ENCODE measurements at places on chromosomes 16 and 17. TPM values are rescaled to one million over a fixed set of nuclear protein-coding genes. Genes with fewer than 3 reads are reported as not detected.

DNA sequence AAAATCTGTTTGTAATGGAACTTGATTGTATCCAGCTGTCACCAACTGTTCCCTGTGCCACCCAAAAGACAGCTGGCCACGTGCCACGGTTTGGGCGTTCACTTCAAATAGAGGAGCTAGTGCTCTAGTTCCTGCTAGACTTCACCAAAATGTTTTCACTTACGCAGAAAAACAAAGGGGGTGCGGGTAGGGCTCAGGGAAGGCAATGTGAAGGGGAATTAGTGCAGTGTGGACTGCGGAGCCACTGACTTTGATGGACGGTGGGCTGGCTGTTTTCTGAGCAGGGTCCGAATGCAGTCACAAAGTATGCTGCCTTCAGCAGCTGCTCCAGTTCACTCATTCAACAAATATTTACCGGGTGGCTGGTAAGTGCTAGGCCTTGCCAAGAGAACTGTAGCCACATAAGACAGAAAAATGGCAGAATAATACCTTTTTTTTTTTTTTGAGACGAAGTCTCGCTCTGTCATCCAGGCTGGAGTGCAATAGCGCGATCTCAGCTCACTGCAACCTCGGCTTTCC is 7.6 kb upstream of the CYTH1 start:
- peak; percentile 87 for DNase-seq

GRCh38 chr17:40015005-40015997 is at the start of gene CSF3:
Gene CSF3, plus strand, starts transcription at chr17:40015440. Its CDS starts 35 bp downstream, at chr17:40015475.
- no peak for DNase-seq

DNA sequence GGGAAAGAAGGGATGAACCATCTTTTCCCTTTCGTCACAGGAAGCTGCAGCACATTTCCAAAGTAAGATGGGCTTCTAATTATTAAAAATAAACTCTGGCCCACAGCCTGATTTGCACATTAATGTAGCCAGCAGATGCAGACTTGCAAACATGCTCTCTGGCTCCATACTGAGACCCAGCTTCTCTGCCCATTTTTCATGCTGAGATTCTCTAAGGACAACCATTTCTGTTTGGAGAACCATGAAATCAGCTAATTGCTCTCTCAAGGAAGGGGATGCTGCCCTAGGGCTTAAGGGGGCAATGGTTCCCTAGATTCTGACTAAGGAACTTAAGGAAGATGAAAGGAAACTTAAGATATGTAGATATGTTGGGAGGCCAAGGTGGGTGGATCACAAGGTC is 63.0 kb upstream of the CES5A start:
- no peak for DNase-seq

DNA sequence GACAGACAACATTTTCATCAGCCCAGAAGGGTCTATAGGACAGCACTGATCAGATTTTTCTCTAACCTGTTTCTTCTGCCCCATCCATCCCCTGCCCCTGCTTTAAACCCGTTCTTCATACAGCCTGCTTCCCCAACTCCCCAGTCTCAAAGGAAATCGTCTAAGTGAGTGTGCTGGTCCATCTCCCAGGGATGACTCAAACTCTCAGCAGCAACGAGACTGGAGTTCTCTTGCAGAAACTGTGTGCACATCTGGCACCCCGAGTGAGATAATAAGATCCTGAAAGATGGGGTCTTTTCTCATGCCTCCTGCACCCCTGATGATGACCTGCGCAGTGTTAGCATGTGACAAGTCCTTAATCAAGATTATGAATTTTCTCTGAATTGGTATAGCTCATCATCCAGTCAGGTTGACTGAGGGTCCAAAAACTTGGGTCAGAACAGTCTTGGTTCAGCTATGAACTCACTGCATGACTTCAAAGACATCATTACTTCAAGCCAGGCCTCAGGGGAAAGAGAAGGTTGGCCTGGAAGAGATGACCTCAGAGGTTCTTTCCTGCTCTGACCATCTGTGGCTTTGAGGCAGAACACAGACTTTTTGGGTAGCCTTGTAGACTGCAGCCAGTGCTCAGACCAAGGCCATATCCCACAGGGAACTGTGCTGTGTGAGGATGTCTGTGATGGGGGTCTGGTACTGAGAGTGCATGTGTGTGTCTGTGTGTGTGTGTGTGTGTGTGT is 117.9 kb downstream of the SPACA3 start:
- no peak for DNase-seq

GRCh38 chr17:39782980-39783379 is 45.2 kb downstream of the GRB7 start:
- DNase-seq: no peak

DNA sequence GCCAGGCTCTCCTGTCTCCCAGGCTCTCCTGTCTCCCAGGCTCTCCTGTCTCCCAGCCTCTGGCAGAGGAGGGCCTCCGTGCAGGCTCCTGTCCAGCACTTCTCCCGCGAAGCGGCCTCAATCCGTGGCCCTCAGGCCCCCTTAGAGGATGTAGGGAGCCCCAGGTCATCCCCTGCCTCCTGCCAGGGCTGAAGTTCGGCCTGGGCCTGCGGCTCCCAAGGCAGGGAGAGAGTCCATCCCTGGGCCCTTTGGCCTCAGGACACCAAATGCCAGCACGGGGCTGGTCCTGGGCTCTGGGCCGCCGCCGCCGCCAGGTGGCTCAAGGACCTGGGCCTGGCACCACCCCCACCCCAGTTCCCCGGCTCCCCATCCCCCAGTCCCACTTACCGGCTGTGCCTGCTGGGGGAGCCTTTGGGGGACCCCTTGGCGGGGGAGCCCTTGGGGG is 370 bp downstream of the EVPL start:
- no peak for DNase-seq

DNA sequence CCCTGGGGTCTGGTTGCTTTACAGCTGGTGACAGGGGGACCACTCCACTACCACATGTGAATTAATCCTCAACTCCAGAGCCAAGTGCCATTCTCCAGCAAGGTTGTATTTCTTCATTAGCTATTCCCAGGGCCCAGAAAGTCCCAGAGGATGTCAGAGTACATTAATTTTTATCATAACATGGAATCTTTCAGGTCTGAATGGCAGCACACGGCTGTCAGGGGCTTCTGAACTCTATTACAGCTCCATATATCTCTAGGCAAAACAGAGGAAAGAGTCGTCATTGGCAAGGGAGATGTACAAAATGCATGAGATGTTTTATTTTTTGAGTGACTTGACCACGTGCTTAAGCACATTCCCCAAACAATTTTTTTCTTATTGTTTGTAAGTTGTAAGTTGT is 303.4 kb downstream of the WWOX start:
- no peak for DNase-seq

GRCh38 chr16:57878586-57878985 is 76.3 kb upstream of the KIFC3 start:
- peak; percentile 24 for DNase-seq

- no peak for DNase-seq
These were observed 36.9 kb downstream of the SOST start for GRCh38 chr17:43721537-43722268.

DNA sequence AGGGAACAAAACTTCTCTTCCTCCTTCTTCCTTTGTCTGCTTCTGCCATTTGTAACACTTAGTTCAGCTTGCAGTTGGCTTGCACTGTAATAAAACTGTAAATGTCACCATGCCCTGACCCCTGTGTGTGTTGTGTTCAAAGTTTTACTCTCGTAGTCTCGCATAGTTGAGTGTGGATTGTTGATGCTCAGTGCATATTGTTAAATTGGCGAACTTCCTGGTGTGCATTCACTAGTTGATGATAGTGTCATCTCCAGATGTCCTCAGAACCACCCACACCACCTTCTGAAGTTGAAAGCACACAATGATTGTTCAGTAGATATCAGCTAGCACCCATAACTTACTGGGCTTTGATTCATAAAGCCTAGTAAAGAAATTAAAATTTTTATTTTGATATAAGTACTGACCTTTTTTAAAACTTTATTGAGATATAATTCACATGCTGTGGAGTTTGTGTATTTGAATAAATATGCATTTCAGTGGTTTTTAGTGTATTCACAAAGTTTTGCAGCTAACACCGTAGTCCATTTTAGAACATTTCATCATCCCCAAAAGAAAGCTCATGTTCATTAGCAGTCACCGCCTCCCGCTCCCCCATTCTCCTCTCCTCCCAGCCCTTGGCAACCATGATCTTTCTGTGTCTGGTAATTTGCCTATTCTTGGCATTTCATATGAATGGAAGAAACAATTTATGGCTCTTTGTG is 25.0 kb downstream of the USP10 start:
- no peak for DNase-seq

DNA sequence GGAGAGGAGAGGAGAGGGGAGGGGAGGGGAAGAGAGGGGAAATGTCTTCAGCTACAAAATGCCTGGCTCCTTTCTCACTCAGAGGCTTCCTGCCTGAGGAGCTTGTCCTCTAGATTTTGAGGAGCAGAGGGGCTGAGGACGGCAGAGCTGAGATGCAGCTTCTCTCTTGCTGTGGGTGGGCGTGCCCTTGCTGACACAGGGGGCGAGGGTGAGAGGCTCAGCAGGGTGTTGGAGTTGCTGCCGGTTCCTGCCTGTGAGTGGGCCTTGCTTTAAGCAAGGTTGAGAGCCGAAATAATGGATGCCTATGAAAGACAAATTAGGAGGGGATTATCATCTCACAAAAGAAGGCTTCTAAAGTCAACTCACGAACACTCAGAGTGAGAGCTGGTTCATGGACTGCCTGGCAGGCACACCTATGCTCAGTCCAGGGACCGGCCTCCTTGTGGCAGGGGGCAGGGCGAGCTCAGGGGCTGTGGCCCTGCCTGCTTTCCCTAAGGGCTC is 215.6 kb downstream of the MSI2 start:
- peak; percentile 15 for DNase-seq

- DNase-seq: no peak
These were observed 49.9 kb upstream of the WSB1 start for GRCh38 chr17:27244011-27244410.

- no peak for DNase-seq
These were observed 57.8 kb downstream of the HLF start for GRCh38 chr17:55322453-55322985.

- peak; percentile 69 for DNase-seq
These were observed 129.8 kb upstream of the RCVRN start for GRCh38 chr17:10034719-10035475.

The CACNA1G gene
- 1.3 TPM for total RNA-seq

The SSTR5 gene
- total RNA-seq: not detected

The C16orf96 gene
- total RNA-seq: 0.22 TPM

The GUCY2D gene
- total RNA-seq: 0.43 TPM

The TEKT3 gene
- 0.46 TPM for total RNA-seq

The NPIPA1 gene
- total RNA-seq: 64.7 TPM

The ARL17B gene
- 15.0 TPM for total RNA-seq

The HEATR9 gene
- total RNA-seq: 0.66 TPM

Measured in spleen (tissue), 13 donors.